T-helper 17 cell (primary cell): ENCODE measurements at places on chromosomes 2 and 18.
A peak's percentile ranks its signal among the peaks of the same experiment; 100 is the strongest.

GRCh38 chr2:9077691-9078090 is 74.2 kb upstream of the MBOAT2 start:
- no peaks in the 10 kb centered on the region for H3K36me3 ChIP-seq
- H3K4me1 ChIP-seq, result no peaks in the 10 kb centered on the region
- no peak overlapping the region for H3K27ac ChIP-seq
- no peak for DNase-seq
- peaks cover 21% of the 10 kb centered on the region for H3K27me3 ChIP-seq
- no peak overlapping the region for H3K4me3 ChIP-seq

GRCh38 chr18:8654503-8655451 is 45.5 kb downstream of the RAB12 start:
- no peak for DNase-seq
- H3K36me3 ChIP-seq, result no peaks in the 10 kb centered on the region
- no peaks in the 10 kb centered on the region for H3K4me1 ChIP-seq
- H3K27me3 ChIP-seq, result peaks cover 35% of the 10 kb centered on the region

DNA sequence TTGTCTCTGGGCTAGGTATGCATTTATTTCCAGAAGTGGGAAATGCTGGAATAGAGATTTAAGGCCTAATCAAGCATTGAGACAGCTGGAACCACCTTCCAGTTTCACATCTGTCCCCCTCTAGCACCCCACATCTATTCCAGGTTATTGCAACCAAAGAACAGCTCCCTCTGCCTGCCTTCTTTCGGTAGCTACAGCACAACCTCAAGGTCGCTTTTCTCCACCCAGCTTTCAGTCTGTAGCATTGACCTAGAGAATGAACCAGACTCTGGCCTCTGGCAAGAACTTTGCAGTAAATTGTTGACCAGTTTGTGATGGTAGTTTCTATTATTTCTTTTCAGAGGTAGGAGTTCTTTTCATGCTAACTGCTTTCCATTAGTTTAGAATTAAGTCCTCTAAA is 484.2 kb downstream of the DLGAP1 start:
- no peaks in the 10 kb centered on the region for H3K4me1 ChIP-seq
- H3K36me3 ChIP-seq, result peaks cover 2% of the 10 kb centered on the region
- H3K27ac ChIP-seq, result no peak overlapping the region
- no peak for DNase-seq
- H3K27me3 ChIP-seq, result peaks cover 14% of the 10 kb centered on the region
- no peak overlapping the region for H3K4me3 ChIP-seq

GRCh38 chr2:48560546-48561209 is 30.7 kb downstream of the STON1 start:
- H3K27ac ChIP-seq, result no peak overlapping the region

DNA sequence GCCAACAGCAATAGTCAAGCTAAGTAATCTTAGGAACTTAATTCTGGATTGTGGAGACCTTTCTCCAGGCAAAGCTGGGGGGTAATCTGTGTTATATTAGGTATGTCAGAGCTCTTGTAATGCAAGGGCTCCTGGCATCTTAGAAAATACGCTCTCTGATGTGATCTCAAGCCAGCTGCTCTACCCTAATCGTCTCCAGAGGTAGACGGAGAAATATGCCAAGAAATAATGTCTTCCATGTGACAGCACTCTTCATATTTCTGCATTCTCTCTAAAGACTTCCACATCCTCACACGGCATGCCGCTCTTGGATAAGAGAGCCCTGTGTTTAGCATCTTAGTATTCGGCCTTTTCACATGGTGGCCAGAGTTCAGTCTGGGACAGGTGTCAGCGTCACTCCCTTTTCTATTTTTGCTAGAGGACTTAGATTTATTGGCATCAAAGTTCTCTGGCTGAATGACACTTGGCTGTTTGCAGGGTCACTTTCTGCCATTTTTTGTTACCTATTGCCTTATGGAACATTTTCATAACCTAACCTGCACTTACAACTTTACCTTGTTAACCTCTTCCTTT is 25.2 kb downstream of the CAPN13 start:
- no peak overlapping the region for H3K4me3 ChIP-seq
- H3K27me3 ChIP-seq, result peaks cover 42% of the 10 kb centered on the region
- H3K27ac ChIP-seq, result no peak overlapping the region
- H3K36me3 ChIP-seq, result no peaks in the 10 kb centered on the region
- no peaks in the 10 kb centered on the region for H3K4me1 ChIP-seq
- DNase-seq, result no peak

DNA sequence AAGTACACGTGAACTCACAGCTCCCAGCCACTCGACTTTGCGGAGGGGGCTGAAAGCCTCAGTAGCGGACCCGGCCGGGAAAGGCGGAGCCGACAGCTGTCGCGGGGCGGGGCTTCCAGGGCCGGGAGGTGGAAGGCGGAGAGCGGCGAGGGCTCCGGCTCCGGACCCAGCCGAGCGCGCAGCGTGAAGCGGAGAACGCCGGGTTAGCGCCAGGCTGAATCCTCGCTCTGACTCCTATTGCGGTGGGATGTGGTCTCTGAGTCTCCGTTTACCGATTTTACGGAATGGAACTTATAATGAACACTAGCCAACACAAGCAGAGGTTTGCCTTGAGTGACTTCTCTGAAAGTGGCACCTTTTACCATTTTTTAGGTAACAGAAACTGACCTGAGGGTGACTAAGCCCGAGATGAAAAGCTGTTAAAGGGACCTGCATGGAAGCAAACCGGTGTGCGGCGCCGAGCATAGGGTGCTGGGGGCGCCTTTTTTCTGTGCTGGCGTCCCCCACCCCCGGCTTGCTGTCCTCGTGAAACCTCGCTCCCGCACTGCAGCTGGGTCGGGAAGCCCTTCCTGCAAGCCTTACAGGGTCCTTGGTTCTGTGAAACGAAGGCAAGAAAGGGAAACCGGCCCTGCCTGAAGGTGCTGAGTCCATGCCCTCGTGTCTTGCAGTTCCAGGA is 72.9 kb downstream of the EN1 start:
- H3K4me1 ChIP-seq, result peaks cover 2% of the 10 kb centered on the region
- H3K4me3 ChIP-seq, result peak overlapping the region; percentile 69
- no peak for DNase-seq
- H3K27me3 ChIP-seq, result peaks cover 70% of the 10 kb centered on the region
- peaks cover 2% of the 10 kb centered on the region for H3K36me3 ChIP-seq

DNA sequence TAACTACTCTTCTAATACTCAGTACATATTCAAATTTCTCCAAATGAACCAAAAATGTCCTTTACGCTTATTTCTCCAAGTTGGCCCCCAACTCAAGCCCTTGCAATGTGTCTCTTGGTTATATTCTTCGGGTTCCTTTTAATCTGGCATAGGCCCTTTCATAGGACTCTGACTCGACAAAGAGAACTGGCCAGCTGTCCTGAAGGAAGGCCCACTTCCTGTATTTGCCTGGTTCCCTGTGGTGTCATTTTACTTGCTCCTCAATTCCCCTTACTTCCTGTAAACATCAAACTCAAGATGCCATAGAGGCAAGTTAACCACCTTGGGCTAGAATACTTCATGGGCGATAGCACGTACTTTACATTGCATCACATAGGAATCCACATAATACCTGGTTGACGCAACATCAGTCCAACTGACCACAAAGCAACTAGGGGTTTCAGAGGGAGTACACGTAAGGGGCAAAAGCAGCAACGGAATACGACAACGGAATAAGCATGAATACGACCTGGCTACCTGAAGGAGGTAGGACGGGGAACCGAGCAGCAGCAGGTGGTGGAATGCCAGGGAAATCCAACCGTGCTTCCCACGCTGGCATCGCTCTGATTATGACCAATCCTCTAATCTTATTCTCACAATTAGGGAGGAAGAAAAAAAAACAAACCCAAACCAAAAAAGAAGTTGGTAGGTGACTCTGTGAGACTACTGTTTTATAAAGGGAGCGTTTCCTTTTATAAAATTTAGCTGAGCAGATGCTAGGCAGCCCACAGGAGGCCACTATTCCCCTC is 823 bp upstream of the GORASP2 start:
- H3K4me3 ChIP-seq, result peak overlapping the region; percentile 95
- H3K27ac ChIP-seq, result peak overlapping the region; percentile 96
- H3K27me3 ChIP-seq, result no peaks in the 10 kb centered on the region
- DNase-seq, result no peak
- no peaks in the 10 kb centered on the region for H3K36me3 ChIP-seq

GRCh38 chr2:78941751-78942150 is 83.8 kb upstream of the REG3G start:
- DNase-seq, result no peak
- no peaks in the 10 kb centered on the region for H3K4me1 ChIP-seq
- H3K27me3 ChIP-seq, result no peaks in the 10 kb centered on the region
- H3K36me3 ChIP-seq, result no peaks in the 10 kb centered on the region
- H3K27ac ChIP-seq, result no peak overlapping the region

DNA sequence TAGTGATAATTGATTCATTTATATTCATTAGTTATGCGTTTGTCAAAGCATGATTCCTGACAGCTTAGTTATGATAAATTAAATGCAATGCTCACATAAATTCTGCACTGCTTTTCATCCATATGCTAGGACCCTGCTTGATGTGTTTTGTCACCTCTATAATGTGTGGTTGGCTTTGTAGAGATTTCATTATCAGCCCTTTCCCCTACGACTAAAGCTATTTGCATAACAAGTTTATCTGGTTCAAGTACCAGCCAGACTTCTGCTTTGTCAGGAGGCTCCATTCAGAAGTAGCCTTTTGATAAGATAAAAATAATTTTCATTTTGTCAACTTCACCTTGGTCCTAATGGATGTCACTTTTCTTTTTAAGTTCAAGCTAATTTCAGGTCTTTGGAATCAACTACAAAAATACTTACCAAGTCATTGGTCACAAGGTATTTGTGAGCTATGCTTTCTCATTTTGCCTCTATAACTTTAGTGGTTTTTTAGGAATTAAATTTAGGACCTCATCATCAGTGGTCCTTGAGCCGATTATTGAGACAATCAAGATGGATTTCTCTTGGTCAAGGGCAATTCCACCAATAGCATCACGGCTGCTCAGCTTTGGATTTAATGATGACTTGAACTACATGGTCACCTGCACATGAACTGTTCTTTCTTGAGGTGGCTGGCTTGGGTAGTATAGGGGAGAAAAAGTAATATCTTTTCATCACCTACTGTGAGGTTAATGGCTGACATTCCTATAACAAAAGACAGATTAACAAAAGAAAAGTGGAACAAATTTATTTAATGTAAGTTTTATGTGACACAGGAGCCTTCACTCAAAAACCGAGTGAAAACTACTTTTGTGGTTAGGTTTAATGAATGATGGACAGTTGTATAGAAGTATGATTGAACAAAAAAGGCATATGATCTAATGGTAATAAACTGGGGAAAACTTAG is 162.1 kb downstream of the MYO3B start:
- no peak overlapping the region for H3K4me3 ChIP-seq
- peaks cover 35% of the 10 kb centered on the region for H3K27me3 ChIP-seq
- peaks cover 3% of the 10 kb centered on the region for H3K4me1 ChIP-seq
- H3K27ac ChIP-seq, result no peak overlapping the region

- H3K36me3 ChIP-seq, result peaks cover 5% of the 10 kb centered on the region
- peak overlapping the region; percentile 78 for H3K4me3 ChIP-seq
- peak overlapping the region; percentile 29 for H3K27ac ChIP-seq
- H3K4me1 ChIP-seq, result peaks cover 23% of the 10 kb centered on the region
Measured at GRCh38 chr2:223865124-223865523, 27.7 kb upstream of the AP1S3 start.

- H3K4me3 ChIP-seq, result no peak overlapping the region
- no peak for DNase-seq
Measured at GRCh38 chr2:79960519-79960918, 344.0 kb downstream of the LRRTM1 start.

GRCh38 chr18:48500517-48500916 is 38.3 kb upstream of the CTIF start:
- no peak overlapping the region for H3K4me3 ChIP-seq
- no peaks in the 10 kb centered on the region for H3K27me3 ChIP-seq
- H3K27ac ChIP-seq, result no peak overlapping the region
- no peaks in the 10 kb centered on the region for H3K4me1 ChIP-seq
- no peak for DNase-seq
- no peaks in the 10 kb centered on the region for H3K36me3 ChIP-seq

GRCh38 chr18:54247511-54248175 is 21.7 kb upstream of the POLI start:
- H3K4me3 ChIP-seq, result no peak overlapping the region
- H3K36me3 ChIP-seq, result no peaks in the 10 kb centered on the region
- peaks cover 8% of the 10 kb centered on the region for H3K4me1 ChIP-seq
- DNase-seq, result no peak

DNA sequence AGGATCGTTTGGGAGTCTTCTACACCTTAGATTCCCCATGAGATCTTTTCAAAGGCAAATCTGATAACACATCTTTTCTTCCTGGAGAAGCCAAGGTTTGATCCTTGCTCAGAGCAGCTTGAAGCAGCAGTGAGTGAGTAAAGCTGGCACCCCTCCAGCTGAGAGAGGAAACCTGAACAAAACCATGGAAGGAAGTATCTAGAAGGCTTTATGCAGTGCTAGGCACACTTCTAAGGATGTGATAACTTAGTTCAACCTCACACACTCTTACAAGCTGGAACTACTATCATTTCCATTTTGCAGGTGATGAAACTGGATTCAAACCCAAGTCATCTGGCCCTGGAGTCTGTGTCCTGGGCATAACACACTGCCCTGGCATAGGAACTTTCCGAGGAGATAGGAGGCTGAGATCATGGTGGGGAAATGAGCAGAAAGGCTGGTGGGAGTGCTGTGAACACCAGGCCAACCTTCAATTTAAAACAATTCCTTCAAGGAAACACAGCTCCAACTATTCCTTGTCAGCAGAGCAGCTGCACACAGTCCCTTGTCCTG is 71.2 kb downstream of the CTAGE1 start:
- peak overlapping the region; percentile 75 for H3K27ac ChIP-seq
- DNase-seq, result no peak
- peak overlapping the region; percentile 28 for H3K4me3 ChIP-seq
- peaks cover 38% of the 10 kb centered on the region for H3K27me3 ChIP-seq

DNA sequence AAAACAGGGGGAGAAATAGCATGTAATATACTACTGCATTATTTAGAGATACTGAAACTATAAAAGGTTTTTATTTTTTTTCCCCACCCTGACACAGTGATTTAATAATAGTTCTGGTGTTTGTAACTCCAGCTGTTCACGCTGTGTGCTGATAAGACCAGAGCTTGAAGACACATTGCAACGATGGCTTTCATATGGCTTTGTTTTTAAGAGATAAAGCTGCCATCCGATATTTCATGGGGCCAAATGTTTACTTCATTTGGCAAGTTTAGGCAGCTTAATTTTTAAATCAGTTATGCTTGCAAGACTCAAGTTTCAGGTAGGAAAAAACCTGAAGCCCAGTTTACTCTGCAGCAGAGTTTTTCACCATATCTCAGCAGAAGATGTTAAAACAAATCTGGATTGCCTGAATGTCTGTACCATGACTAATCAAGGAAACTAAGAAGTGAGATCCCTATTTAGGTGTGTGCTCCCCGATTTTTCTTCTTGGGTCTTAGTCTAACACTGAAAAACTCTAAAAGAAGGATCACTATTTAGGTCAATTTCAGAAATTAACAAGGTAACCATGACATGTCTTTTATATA is 508.6 kb downstream of the PARD3B start:
- H3K36me3 ChIP-seq, result no peaks in the 10 kb centered on the region
- H3K4me3 ChIP-seq, result no peak overlapping the region
- DNase-seq, result no peak
- peaks cover 8% of the 10 kb centered on the region for H3K4me1 ChIP-seq

DNA sequence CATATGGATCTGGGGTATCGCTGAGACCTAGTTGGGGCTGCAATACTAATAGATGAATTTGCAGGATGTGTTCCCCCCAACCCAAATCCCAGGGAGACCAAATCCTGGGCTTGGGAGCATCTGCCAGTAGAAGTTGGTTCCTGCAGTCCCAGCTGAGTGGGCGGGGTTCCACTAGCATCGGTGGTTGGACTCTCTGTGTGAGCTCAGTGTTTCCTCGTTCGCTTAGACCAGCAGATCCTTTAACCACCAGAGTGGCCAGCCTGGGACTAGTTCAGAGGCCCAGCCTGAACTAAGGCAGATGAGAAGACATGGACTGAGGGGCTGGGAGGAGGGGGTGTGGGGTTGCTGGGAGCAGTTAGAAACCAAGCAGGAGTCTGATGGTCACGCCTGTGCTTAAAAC is 40.7 kb downstream of the PCARE start:
- H3K27me3 ChIP-seq, result no peaks in the 10 kb centered on the region
- no peak overlapping the region for H3K4me3 ChIP-seq
- H3K36me3 ChIP-seq, result peaks cover 2% of the 10 kb centered on the region
- DNase-seq, result no peak
- no peak overlapping the region for H3K27ac ChIP-seq
